Kidney epithelial cell (primary cell): ENCODE measurements at places on chromosomes 1 and 21. TPM values are rescaled to one million over a fixed set of nuclear protein-coding genes. Genes with fewer than 3 reads are reported as not detected.

Gene MAP3K21
- 6.4 and 7.6 TPM in 2 replicates for total RNA-seq

Gene ZNF669
- 21.0 and 31.2 TPM in 2 replicates for total RNA-seq

Gene FMO5
- 0.38 and 1.3 TPM in 2 replicates for total RNA-seq

Gene RAVER2
- total RNA-seq = 11.8 and 12.6 TPM in 2 replicates

DNA sequence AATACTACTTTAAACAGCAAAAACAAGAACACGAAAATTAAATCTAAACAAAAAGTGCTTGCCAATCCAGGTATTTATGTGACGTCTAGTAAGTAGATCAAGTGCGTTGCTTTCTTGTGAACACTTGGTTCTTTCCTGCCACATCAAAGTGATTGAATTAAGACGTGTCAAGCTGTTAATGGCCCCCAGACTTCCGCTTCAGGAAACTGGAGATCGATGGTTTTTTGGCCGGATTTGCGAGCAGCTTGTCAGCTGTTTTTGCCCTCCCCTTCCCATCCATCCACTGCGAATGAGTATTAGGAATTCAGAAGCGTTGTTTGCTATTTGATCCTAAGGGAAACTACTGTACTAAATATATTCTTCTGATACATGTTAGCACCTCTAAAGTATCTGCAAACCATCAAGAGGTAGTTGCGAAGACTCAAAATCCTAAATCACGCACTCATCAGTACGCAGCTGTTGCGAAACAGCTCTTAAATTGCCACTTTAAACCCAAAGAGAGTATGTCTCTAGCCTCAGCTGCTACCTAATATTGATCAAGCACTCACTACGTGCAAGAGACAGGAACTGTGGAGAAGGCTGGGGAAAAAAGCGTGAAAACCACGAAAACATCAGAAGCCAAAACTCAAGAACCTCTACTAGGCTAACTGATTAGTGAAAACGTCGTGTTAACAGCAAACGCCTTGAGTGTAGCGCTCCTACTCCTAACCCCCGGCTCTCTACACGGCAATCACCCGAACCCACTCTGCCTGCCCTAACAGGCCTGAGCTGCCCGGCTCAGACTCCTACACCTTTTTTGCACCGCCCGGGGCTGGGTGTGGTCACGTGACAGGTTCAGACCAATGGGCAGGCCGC, 473 bp upstream of the BRDT start:
- no peak for DNase-seq
